ENCODE measurements at places on chromosomes 3 and 15. TPM values are rescaled to one million over a fixed set of nuclear protein-coding genes. Genes with fewer than 3 reads are reported as not detected.

- H3K4me3 ChIP-seq, result peak within 1 kb of the TSS; percentile 70
- peak; percentile 95 for DNase-seq
- no peaks in the 10 kb centered on the region for H3K36me3 ChIP-seq
- H3K27me3 ChIP-seq, result no peaks in the 10 kb centered on the region
- H3K27ac ChIP-seq, result no peak within 1 kb of the TSS
These were observed at the start of gene SH3GL3 for GRCh38 chr15:83446904-83447709. SH3GL3 (plus strand) TSS chr15:83447341; CDS start chr15:83447534, 193 bp downstream.

DNA sequence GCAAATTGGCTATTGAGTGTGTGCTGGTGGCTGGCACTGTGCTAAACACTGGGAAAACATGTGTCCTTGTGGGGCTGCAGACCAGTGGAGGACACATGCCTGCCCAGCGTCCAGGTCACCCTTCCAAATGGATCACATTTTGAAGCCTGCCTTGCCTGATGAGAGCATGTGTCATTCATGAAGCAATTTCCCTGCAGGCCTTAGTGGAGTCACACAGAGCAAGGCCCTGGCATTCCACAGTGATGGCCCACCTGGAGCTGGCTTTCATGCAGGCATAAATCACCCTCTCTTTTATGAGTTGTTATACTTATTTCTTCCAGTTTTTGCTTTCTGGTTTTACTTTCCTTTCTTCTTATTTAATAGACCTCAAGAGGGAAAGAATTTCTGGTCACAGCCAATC, 219.5 kb downstream of the EPHB1 start:
- no peaks in the 10 kb centered on the region for H3K4me1 ChIP-seq
- no peak for DNase-seq
- H3K27ac ChIP-seq, result no peak overlapping the region
- H3K4me3 ChIP-seq, result no peak overlapping the region
- no peaks in the 10 kb centered on the region for H3K27me3 ChIP-seq
- H3K36me3 ChIP-seq, result no peaks in the 10 kb centered on the region

Gene IL5RA
- 0.18 TPM for total RNA-seq

DNA sequence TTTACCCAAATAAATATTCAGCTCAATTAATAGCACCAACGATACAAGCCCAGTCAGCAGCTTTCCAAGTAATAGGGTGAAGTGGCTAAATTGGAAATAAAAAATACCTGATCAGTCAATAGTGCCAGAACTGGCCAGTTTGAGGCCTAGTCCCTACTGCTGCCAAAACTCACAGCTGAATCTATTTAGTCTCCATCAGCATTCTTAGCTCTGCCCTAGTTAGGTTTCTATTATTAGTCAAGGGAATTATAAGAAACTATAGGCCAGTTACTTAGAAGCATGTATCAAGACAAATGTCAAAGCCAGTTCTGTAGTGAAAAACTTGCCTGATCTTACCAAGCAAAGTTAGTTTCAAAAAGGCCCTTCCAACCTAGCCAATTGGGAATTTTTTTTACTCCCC, 146.2 kb upstream of the ZBTB20 start:
- no peak overlapping the region for H3K4me3 ChIP-seq
- no peaks in the 10 kb centered on the region for H3K36me3 ChIP-seq
- peaks cover 2% of the 10 kb centered on the region for H3K4me1 ChIP-seq
- no peaks in the 10 kb centered on the region for H3K27me3 ChIP-seq

GRCh38 chr15:77179541-77179998, 108.7 kb upstream of the TSPAN3 start:
- DNase-seq, result no peak
- H3K27me3 ChIP-seq, result no peaks in the 10 kb centered on the region
- no peak overlapping the region for H3K27ac ChIP-seq
- no peaks in the 10 kb centered on the region for H3K4me1 ChIP-seq
- H3K36me3 ChIP-seq, result no peaks in the 10 kb centered on the region
- H3K4me3 ChIP-seq, result no peak overlapping the region

DNA sequence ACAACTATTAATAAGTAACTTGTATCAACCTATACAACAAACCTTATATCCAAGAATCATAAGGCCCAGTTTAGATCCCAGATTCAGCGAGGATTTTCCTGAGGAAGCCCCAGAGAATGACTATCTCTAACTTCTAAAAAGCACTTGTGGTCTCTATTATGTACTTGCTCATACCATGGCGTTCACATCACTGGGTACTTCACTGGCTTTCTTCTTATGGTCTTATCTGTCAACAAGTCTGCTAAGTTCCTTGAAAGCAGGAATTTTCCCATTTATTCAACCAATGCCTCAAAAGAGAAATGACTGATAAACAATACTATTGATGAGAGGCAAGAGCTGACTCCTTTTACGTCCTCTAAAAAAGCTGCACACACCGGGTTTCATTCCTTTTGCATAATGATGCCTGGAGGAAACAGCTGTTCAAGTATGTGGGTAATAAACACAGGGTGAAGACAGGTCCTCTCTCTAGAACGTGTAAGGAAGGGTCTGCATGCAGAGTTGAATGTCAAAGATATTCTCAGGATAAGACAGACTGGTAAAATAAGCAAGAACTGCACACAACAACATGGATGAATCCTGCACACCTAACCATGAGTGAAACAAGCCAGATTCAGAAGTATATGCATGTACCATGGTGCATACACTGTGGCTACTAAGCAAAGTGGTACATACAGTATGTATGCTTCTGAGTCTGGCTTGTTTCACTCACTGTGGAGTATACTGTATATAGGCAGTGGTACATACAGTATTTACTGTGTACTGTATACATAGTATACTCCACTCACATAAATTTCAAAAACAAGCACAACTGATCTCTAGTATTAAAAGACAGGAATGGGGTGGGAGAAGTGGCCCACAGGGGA, 408.7 kb downstream of the SHQ1 start:
- no peak overlapping the region for H3K27ac ChIP-seq
- no peaks in the 10 kb centered on the region for H3K36me3 ChIP-seq
- H3K4me3 ChIP-seq, result no peak overlapping the region
- no peaks in the 10 kb centered on the region for H3K4me1 ChIP-seq
- no peak for DNase-seq
- H3K27me3 ChIP-seq, result no peaks in the 10 kb centered on the region

DNA sequence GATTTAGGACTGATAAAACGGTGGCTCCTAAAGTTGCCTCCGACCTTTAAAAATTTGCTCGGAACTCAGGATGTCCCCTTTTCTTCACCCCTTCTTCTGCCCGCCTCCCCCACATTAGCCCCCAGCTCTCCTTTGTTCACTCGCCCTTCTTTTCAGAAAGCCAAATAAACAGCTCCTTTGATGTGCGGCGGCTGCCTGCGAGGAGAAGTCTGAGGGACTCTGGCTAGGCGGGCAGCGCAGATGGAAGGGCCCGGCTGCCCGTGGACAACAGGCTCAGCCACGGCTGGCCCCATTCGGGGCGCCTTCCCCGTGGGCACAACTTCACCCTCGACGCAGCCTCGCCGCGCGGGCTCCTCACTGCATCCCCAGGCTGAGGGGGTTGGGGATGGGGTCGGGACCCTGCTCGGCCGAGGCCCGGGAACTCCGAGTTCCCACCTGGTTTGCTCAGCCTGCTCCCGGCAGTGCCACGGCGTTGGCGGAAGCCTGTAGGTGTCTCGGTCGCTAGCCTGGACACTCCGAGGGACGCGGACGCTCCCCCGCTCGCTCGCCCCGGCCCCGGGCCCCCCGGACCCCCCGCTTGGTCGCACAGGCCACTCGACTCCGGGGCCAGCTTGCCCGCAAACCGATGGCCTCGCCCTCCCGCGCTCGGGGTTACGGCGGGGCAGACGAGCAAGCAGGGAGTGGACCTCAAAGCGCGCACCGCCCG, 897 bp upstream of the TLE3 start:
- H3K4me3 ChIP-seq, result peak overlapping the region; percentile 52
- H3K27me3 ChIP-seq, result no peaks in the 10 kb centered on the region
- no peaks in the 10 kb centered on the region for H3K36me3 ChIP-seq
- H3K4me1 ChIP-seq, result no peaks in the 10 kb centered on the region
- H3K27ac ChIP-seq, result peak overlapping the region; percentile 88

- peaks cover 3% of the 10 kb centered on the region for H3K4me1 ChIP-seq
- no peaks in the 10 kb centered on the region for H3K36me3 ChIP-seq
- H3K27ac ChIP-seq, result no peak overlapping the region
- no peaks in the 10 kb centered on the region for H3K27me3 ChIP-seq
- H3K4me3 ChIP-seq, result no peak overlapping the region
- DNase-seq, result no peak
These were observed 930.2 kb upstream of the ALCAM start for GRCh38 chr3:104436506-104436905.
